ENCODE measurements at places on chromosomes 5 and 9.

DNA sequence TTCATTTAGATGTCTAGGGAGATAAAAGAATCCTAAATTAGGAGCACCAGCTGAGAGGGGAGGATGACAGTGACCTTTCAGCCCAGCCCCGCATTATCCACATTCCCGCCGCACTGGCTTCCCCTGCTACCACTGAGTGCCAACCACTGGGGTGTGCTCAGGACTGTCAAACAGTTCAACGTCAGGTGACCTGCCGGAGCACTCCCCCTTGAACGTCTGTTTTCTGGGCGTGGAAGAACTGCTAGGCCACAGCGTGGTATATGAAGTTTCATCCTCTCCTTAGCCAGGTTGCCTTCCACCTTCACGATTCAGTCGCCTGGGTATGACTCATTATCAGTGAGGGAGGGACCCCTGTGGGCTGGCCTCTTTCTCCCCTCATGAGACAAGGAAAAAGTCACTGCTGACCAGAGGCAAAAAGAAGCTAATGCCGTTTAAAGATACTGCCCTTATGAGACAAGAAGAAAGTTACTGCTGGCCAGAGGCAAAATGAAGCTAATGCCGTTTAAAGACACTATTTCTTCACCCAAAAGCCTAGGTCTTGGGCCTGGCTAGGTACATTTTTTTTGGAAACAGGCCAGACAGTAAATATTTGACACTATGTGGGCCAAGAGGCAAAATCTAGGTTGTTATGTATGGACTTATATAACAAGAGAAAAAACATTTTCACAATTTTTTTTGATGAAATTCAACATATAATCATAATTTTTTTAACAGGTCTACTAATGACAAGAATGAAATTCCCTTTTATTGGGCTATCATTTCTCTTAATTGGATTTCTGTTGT, 4.6 kb downstream of the NMRK1 start:
- DNase-seq, result no peak

GRCh38 chr9:84138541-84138940, 157.9 kb downstream of the RMI1 start:
- DNase-seq, result no peak

DNA sequence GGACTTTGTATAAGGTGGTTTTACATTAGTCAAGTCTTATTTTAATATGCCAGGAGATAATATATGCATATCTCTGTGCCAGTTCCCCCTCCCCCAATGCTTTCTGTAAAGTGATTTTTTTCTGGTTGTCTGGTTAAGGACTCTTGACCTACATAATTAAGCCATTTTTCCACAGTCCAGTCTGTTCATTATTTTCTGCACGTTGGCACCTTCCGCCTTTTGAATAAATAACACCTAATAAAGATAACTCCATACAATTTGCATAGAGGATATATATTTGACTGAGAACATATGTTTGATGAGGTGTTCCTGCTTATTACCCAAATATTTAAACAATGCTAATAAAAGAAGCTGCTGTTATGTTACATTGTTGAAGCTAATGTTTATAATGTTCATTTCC, 320.9 kb downstream of the DMAC1 start:
- DNase-seq, result no peak

DNA sequence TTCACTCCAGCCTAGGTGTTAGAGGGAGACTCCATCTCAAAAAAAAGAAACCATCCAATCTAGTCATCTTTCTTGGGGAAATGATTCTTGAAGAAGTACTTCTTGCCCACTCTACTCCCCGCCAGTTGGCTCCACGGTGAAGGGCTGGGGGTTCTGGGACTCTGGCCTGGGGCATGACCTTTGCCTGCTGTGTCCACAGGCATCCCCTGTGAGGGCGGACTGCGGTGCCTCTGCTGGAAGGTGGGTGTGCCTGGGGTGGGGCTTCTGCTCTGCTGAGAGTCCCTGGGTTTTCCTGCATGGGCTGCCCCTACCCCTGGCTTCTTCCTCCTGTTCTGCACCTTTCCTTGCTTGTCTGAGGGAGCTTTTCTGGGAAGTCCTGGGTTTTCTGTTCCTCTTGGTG, 3.5 kb downstream of the TBC1D13 start:
- no peak for DNase-seq

DNA sequence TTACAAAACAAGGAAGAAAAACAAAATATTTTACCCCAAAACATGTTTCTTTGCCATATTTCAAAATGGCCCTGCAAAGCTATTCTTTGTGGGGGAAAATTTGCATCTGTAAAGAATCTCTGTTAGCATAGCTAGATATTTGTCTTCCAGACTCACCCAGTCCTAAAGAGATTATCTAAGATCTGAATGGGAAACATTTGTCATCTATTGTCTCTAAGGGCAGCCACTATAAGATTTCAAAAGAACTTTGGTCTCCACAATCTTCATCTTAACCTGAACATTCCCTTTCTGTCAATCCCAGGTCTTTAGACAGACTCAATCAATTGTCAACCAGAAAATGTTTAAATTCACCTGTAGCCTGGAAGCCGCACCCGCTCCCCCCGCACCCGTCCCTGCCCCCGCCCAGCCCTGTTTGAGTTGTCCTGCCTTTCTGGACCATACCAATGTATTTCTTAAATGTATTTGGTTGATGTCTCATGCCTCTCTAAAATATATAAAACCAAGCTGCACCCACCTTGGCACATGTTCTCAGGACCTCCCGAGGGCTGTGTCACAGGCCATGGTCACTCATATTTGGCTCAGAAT, 330.6 kb downstream of the RAB3C start:
- no peak for DNase-seq

GRCh38 chr5:123449424-123449974, 26.3 kb upstream of the CEP120 start:
- DNase-seq, result no peak

- DNase-seq, result no peak
These were observed 107.9 kb upstream of the SELENOP start for GRCh38 chr5:42919600-42919999.

DNA sequence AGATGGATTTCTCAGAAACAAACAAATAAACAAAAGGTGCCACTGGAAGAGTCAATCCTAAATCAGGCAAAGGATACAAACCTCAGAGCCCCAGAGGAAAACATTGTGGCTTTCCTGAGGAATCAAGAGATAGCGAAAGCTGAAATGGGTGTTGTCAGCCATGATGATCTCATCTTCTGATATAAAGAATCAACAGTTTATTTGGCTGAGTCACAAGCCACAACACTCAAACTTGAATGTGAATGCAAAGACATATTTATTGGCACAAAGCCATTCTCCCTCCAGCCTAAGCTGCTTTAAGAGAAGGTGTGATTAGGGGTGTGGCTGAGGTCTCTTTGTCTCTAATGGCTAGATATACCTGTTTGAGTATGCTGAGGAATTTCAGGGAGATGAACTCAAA, 73.3 kb upstream of the NREP start:
- DNase-seq, result peak; percentile 41

DNA sequence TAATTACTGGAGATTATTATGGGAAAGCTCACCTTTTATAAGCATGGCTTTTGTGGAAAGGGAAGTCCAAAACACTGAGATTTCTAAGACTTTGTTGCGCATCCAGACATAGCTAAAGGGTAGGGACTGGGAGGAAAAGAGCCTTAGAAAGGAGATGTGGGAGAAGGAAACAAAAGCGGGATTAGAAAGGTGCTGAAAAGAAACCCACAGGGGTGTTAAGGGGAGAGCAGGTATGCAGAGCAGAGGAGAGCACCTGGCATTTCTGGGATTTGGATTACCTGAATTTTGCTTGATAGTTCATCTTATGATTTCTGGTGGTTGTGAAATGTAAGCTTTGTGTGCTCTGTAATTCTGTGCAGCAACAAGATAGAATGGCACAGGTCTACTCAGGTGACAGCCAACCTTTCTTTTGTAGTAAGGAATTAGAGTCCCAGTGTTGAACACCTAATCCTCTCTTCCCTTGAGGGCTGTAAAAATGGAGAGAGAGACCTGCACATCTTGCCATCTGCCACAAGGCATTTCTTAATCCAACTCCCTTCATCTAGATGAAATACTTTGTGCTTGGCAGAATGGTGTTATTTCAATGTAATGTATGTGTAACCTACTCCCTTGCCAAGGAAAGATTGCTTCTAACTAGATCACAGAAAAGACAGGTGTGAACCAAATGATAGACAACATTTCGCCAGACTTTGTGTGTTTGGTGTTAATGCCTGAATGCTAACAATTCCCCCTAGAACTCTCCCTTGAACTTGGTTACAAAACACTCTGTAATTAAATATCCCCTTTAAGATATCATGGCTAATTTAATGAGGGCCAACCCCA, 47.4 kb downstream of the ATPSCKMT start:
- DNase-seq, result no peak

GRCh38 chr5:83015676-83016075, 61.5 kb downstream of the TMEM167A start:
- no peak for DNase-seq

DNA sequence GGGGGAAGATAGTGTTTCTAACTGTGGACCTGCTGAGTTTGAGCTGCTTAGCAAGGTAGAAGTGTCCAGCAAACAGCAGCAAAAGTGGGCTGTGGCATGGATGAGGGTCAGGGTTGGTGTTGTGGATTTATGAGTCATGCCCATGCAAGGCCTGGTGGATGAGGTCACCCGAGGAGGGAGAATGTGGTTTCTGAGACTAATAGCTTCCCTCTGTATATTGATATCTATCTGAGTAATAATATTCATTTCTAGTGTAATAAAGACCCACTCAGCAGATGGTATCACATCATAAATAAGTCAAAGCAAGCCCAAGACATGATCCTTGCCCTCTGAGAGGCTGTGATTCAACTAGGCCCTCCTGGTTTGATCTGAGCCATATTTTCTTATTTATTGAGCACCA, 597.8 kb upstream of the CLINT1 start:
- peak; percentile 86 for DNase-seq

- no peak for DNase-seq
These were observed 208.0 kb downstream of the PARP8 start for GRCh38 chr5:50874306-50875001.

DNA sequence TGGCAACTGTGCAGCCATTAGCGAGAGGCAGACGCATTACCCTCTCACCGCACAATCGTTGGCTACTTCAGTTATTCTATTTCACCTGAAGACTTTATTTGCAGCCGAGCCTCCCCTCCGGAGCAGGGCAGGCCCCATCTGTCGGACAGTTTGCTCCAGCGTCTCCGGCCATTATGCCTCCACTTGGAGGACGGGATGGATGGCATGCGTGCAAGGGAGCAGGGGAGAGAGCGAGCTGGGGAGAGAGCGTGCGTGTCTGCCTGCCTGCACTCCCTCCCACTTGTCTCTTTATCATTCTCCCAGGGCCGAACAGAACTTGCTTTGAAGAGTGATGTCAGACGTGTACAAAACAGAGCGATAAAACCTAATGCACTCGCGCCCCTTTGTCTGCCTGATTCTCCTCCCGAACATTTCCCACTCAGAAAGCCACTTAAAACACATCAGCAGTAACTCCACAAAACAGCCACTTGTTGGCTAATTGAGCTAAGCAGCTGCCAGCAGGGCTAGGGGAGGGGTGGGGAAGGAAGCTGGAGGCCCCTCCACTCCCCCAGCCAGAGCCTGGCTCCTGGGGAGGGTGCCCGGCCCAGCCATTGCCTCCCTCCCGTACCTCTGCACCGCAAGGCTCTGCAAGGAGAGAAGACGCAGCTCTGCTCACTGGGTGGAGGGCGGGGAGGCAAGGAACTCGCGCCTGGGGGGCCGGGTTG, 43.4 kb upstream of the FUBP3 start:
- peak; percentile 10 for DNase-seq

DNA sequence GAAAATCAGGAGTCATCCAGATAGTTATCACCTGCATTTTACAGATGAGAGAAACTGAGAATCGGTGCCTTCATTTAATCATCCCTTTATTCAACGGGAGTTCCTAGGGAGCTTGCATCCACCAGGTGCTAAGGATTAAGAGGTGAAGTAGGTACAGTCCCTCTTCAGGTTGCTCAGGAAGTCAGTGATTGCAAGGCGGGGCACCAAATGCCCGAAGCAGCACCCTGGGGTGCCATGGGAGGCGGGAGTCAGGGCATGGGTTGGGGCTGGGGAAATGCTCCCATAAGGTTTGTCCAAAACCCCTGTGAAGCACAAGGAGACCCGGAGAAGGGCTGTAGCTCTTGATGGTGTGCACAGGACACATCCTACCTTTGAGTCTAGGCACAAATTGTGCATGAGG, 98.8 kb upstream of the KLF4 start:
- DNase-seq, result no peak

DNA sequence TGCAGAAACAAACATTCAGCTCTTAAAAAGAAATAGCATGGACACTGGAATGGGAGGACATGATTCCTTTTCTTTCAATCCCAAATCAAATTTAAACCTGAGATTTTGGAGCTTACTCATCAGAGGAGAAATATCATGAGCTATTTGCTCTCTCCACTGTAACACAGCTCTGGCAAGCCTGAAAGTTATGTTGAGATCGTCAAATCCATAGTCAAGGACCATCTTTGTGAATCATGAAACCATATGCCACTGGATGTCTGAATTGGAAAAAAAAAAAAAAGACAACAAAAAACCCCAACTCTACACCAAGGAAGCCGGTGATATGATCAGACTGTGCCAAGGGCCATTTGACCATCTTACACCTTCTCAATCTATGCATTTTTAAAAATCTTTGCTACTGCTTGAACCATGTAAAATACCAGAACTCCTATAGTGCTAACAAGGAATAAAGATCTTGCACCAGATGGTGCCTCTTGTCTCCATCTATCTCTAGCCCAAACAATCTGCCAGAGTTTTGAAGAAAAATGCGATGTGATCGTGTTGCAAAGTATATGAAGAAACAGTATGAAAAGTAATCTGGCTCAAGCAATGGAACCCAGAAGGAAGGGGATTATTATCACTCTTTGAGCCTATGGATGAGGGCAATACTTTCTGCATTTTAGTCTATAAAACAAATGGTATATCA, 138.1 kb upstream of the MEF2C start:
- no peak for DNase-seq

GRCh38 chr9:96192710-96193109, 109.3 kb downstream of the HSD17B3 start:
- DNase-seq, result no peak

- no peak for DNase-seq
These were observed 137.4 kb downstream of the DAB2IP start for GRCh38 chr9:121788686-121789366.

GRCh38 chr5:10602031-10602806, 38.3 kb downstream of the ANKRD33B start:
- DNase-seq, result no peak

- DNase-seq, result no peak
These were observed 199.2 kb downstream of the TRIO start for GRCh38 chr5:14342306-14342705.

- no peak for DNase-seq
These were observed 63.8 kb upstream of the ATG10 start for GRCh38 chr5:81908044-81908443.

DNA sequence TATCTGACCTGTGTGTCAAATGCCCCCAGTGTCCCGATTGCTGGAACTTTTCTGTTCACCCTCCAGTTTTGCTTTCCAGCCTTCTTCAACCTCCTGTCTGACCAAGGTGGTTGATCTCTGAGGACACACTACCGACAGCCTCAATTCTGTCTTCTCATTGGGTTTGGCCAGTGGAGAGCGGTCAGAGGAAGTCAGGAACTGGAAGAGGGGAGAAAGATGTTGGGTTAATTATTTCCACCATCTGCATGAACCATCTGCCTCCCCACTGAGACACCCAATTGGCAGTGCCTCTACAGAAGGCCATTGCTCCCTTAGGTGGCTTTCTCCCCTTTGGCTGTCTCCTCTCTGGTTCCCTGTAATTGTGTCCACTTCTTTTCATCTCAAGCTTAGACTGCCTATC, 154.3 kb upstream of the RAI14 start:
- no peak for DNase-seq

All from HFFc6 (cell line).